ENCODE measurements at places on chromosomes 3 and 15. TPM values are rescaled to one million over a fixed set of nuclear protein-coding genes. Genes with fewer than 3 reads are reported as not detected.

The C2CD4A gene
- total RNA-seq = not detected

The GP9 gene
- not detected for total RNA-seq

The A4GNT gene
- total RNA-seq = not detected

The TMEM108 gene
- not detected for total RNA-seq

The C3orf52 gene
- 2.0 TPM for total RNA-seq

The GABRG3 gene
- not detected for total RNA-seq

The PLA2G4E gene
- not detected for total RNA-seq

DNA sequence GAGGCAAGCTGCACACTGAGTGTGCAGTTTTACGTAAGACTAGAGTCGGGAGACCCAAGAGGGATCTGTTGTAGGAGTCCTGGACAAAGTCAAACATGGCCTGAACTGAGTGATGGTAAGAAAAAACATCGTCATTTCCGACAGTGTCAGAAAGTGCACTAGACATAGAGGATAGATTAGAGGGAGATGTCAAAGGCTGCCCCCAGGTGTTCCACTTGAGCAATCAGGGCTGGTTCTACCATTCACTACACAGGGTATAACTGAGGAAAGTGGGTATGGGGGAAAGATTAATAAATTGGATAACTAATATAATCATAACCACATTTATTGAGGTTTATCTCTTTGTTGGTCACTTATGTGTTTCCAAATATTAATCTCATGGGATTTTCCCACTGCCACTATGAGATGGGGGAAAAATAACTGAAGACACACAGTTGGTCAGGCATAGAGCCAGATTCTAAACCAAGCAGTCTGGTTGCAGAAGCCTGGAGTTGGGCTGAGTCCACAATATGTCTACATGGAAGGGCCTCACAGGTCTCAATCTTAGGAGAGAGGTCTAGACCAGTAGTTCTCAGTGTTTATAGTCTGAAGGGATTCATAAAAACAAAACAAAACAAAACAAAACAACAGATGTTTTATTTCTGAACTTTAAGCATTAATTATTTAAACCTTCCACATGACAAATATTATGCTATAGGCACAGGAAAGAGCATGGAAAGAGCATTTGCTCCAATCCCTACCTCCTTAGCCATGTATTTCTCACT is 766.5 kb downstream of the NTRK3 start:
- H3K4me3 ChIP-seq = no peak overlapping the region
- no peak overlapping the region for H3K27ac ChIP-seq
- no peaks in the 10 kb centered on the region for H3K4me1 ChIP-seq
- no peaks in the 10 kb centered on the region for H3K36me3 ChIP-seq
- no peak for DNase-seq

DNA sequence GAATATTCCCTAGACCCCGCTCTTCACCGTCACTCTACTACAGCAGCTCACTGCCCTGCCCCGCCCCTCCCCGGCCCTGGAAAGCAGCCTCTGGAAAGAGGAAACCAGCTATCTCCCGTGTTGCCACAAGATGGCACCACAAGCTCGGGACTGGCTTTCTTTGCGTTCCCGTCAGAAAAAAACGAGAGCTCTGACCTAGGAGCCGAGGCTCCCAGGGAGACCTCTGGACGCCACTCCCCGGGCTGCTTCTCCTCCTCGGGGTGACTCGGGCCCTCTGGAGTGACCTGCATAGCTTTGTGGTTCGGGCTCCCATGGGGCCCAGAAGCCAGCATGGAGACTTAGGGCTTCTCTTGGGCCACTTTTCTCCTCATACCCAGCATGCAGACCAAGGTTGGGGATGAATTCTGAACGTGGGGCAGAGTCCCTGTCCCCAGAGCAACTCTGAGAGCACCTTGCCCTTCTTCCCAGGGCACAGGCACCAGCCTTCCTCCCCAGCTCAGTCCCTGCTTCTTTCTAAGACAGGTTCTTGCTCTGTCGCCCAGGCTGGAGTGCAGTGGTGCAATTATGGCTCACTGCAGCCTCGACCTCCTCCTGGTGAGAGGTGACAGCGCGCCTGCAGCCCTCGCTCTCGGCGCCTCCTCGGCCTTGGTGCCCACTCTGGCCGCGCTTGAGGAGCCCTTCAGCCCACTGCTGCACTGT is 19.0 kb downstream of the STOML1 start:
- peaks cover 22% of the 10 kb centered on the region for H3K4me1 ChIP-seq
- no peak overlapping the region for H3K4me3 ChIP-seq
- H3K27me3 ChIP-seq = no peaks in the 10 kb centered on the region
- peak; percentile 76 for DNase-seq
- H3K36me3 ChIP-seq = no peaks in the 10 kb centered on the region
- no peak overlapping the region for H3K27ac ChIP-seq

GRCh38 chr3:11641683-11642430 is 1.9 kb downstream of the VGLL4 start:
- no peaks in the 10 kb centered on the region for H3K27me3 ChIP-seq
- H3K27ac ChIP-seq = peak overlapping the region; percentile 72
- peaks cover 45% of the 10 kb centered on the region for H3K4me1 ChIP-seq
- H3K36me3 ChIP-seq = no peaks in the 10 kb centered on the region
- DNase-seq = peak; percentile 30

GRCh38 chr15:50431204-50431603 is 7.0 kb downstream of the USP8 start:
- no peaks in the 10 kb centered on the region for H3K36me3 ChIP-seq
- no peak for DNase-seq

DNA sequence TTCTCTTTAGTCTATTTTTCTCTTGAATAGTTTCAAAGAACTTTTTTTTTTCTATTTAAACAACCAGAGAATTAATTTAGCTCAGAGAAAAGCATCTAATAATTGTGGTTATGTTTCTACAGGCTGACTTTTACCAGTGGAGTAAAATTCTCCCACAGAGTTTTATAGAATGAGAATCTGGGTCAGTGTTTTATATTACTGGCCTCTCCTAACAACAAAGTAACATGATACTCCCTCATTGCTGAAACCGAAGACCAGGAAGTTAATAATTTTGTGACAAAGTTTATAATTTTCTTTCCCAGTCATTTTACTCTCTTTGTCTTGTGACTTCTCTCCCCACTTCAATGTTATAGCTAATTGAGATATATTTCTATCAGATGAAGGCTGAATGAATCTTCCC is 946.9 kb downstream of the EPHA3 start:
- H3K36me3 ChIP-seq = no peaks in the 10 kb centered on the region
- no peak for DNase-seq
- H3K4me1 ChIP-seq = no peaks in the 10 kb centered on the region
- H3K27me3 ChIP-seq = no peaks in the 10 kb centered on the region
- no peak overlapping the region for H3K4me3 ChIP-seq

GRCh38 chr15:67928666-67929065 is 88.8 kb upstream of the RNU6-1 start:
- no peaks in the 10 kb centered on the region for H3K36me3 ChIP-seq
- H3K4me3 ChIP-seq = no peak overlapping the region
- no peak overlapping the region for H3K27ac ChIP-seq
- DNase-seq = no peak
- no peaks in the 10 kb centered on the region for H3K4me1 ChIP-seq

GRCh38 chr15:67884514-67885174 is 44.8 kb upstream of the RNU6-1 start:
- H3K36me3 ChIP-seq = no peaks in the 10 kb centered on the region
- peak; percentile 43 for DNase-seq
- H3K27me3 ChIP-seq = peaks cover 9% of the 10 kb centered on the region
- H3K4me3 ChIP-seq = no peak overlapping the region

DNA sequence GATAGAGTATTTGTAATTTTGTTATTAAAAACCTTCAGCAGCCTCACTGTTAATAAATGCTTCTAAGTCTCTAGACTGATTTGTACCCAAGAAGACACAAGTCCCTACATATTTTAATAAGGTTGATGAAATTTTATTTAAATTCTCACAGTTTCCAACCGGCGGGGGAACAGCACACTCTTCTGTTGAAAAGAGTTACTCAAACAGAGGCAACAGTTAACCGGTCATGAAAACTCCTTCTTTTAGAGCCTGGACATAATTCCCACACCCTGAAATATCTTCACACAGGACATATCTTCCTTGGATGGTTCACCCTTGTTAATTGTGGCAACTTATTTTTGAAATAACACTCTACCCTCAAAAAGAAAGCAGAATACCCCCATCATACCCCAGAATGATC is 278.8 kb downstream of the FOXP1 start:
- DNase-seq = no peak
- no peak overlapping the region for H3K4me3 ChIP-seq
- no peaks in the 10 kb centered on the region for H3K27me3 ChIP-seq
- no peaks in the 10 kb centered on the region for H3K36me3 ChIP-seq
- H3K4me1 ChIP-seq = peaks cover 77% of the 10 kb centered on the region

- H3K27ac ChIP-seq = no peak overlapping the region
- H3K4me3 ChIP-seq = no peak overlapping the region
- no peaks in the 10 kb centered on the region for H3K4me1 ChIP-seq
- DNase-seq = no peak
- no peaks in the 10 kb centered on the region for H3K36me3 ChIP-seq
- H3K27me3 ChIP-seq = no peaks in the 10 kb centered on the region
Observed at GRCh38 chr3:158463556-158463955, 107.4 kb upstream of the MLF1 start.

DNA sequence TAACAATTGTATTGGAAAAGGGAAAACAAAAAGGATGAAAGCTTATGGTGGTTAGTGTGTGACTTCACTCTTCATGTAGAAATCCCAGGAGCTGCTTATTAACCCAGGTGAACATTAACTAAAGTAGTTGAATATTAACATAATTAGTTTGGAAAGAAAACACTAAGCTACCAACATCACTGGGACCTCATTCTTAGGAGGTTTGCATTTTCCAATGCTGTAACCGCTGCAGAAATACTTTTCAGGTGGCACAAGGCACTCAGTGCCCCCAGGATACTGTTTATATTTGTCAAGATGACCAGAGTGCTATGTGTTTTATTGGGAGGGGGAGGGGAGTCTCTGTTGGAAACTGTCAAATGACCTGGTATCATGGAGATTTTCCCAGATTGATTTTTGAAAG is 25.9 kb upstream of the VILL start:
- DNase-seq = no peak
- H3K4me1 ChIP-seq = no peaks in the 10 kb centered on the region
- H3K4me3 ChIP-seq = no peak overlapping the region
- H3K27ac ChIP-seq = no peak overlapping the region
- H3K27me3 ChIP-seq = no peaks in the 10 kb centered on the region

DNA sequence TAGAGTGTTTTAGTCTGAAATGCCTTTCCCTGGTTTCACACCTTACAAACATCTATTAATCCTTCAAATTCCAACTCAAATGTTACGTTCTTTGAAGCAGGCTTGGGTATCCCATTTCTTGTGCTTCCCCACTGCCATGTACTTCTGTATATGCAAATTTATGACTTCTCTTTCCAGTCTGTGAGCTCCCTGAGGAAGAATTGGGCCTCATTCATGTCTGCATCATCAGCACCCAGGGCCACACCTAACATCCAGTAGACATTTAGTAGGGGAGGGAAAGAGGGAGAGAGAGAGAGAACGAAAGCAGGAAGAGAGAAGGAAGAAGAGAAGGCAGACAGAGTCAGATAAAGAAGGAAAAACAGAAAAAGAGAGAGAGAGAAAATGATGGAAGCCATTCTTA is 53.3 kb upstream of the KY start:
- H3K27ac ChIP-seq = no peak overlapping the region
- H3K27me3 ChIP-seq = no peaks in the 10 kb centered on the region
- no peak overlapping the region for H3K4me3 ChIP-seq
- H3K4me1 ChIP-seq = no peaks in the 10 kb centered on the region
- no peaks in the 10 kb centered on the region for H3K36me3 ChIP-seq

- H3K27me3 ChIP-seq = no peaks in the 10 kb centered on the region
- no peak overlapping the region for H3K4me3 ChIP-seq
- H3K4me1 ChIP-seq = peaks cover 21% of the 10 kb centered on the region
- DNase-seq = no peak
- H3K27ac ChIP-seq = no peak overlapping the region
- no peaks in the 10 kb centered on the region for H3K36me3 ChIP-seq
Observed at GRCh38 chr3:129608936-129609590, 2.6 kb upstream of the PLXND1 start.

- no peak overlapping the region for H3K4me3 ChIP-seq
- no peaks in the 10 kb centered on the region for H3K4me1 ChIP-seq
- no peaks in the 10 kb centered on the region for H3K27me3 ChIP-seq
- no peaks in the 10 kb centered on the region for H3K36me3 ChIP-seq
- DNase-seq = no peak
- H3K27ac ChIP-seq = no peak overlapping the region
Observed at GRCh38 chr15:100999369-100999768, 80.2 kb downstream of the LRRK1 start.

DNA sequence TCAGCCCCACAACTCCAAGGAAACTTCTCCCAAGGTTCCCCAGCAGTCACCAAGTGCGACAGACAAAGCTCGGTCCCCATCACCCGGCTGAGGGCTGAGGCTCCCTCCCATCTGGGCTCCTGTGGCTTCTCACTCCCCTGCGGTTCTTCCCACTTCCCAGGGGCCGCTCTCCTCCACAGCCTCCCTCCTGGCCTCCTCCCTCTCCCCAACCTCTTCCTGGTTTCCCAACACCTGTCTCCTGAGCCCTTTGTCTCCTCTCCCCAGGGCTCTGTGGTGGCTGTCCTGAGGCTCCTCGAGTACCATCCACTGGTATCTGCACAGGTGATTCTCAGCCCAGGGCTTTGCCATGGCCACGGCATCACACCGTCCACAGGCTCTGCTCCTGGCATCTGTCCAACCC is 113.2 kb upstream of the NSMCE3 start:
- H3K36me3 ChIP-seq = no peaks in the 10 kb centered on the region
- H3K4me3 ChIP-seq = no peak overlapping the region
- no peak for DNase-seq
- no peak overlapping the region for H3K27ac ChIP-seq

DNA sequence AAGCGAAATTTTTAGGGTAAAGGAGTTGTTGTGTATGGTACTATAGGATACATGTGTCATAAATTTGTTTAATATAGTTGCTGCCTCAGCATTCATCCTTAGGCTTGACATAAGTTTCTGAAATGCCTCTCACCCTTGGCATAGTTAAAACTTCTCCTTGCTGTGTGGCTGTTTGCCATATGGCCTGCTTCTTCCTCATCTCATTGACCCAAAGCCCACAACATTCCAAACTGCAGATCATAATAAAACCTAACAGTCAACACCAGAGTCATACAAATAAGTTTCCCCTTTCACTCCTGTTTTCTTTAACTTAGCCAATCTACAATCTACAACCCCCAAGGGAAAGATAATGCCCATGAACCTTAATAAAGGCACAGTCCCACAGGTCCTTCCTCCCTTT is 136.6 kb downstream of the TMCC1 start:
- no peak for DNase-seq
- H3K27ac ChIP-seq = no peak overlapping the region
- no peaks in the 10 kb centered on the region for H3K36me3 ChIP-seq
- no peaks in the 10 kb centered on the region for H3K4me1 ChIP-seq
- no peaks in the 10 kb centered on the region for H3K27me3 ChIP-seq
